ENCODE measurements at places on chromosomes 5 and 9.

DNA sequence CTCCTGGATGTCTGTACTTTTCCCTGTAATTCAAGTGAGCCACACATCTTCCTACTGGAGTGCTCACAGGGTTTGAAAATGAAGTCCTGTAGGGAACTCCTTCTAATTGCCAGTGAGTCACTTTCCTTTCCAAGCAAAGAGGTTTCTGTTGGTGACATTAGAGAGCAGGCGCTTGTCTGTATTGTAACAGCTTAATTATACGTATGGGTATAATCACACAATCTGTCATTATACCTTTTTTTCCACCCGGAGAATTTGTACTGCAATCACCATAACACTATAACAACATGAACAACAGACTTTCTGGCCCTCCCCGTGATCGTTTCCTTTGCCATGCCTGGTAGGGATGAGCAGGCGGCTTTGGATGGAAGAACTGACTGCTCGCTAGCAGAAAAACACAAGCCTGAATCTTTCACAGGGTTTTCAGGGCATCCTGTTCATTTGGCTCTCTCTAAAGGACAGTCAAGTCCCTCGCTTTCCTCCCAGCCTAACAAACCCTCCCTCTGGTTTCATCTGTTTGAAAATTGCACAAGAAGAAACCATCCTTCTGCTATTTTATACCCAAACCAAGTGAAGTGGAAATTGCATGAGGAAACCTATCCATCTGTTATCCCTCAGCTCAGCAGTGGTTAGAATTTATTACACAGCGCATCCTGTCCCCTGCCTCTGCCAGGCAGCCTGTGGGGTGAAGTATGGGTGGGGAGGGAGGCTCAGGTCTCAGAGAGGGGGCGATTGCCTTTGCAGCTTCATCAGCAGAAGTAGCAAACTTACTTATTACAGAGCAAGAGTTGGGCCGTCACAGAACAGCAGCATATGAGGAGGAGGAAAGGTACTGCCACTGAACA lies 307.0 kb upstream of the TLE4 start:
- DNase-seq, result no peak

DNA sequence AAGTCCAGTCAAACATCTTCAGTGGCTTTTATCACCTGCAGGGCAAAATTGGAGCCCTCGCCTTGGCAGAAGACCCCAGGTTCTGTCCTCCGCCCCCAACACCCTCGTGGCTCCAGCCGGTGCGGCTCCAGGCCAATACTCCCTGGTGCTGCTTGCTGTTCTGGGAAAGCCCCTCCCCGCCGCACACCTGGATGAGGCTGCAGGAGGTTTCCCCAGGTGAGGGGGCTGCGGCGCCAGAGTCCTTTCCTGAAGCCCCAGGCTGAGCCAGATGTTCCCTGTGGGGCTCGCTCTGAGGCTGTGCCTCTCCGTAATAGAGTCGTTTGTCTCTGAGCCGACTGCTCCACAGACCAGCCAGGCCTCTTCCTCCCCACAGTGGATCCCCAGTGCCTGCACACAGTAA lies 375.4 kb upstream of the IRX1 start:
- no peak for DNase-seq

GRCh38 chr5:91207248-91207647 lies 175.9 kb downstream of the ARRDC3 start:
- no peak for DNase-seq

DNA sequence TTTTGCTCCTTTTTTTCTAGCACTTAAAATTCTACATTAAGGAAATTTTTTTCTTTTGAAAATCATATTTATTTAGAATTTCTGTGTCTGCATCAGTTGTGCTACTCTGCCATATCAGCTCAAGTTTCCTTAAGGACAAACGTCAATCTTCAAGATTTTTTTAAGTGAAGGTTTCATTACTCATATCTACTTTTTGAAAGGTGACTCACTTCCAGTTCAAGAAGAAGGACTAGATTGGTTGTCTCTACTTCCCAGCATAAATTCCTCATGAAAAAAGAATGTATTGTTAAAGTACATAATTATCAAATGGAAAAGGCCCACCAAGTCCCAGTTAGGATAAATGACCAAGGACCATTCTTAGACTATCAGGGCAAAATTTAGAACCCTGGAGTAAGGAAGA lies 626.5 kb downstream of the DMRTA1 start:
- no peak for DNase-seq

DNA sequence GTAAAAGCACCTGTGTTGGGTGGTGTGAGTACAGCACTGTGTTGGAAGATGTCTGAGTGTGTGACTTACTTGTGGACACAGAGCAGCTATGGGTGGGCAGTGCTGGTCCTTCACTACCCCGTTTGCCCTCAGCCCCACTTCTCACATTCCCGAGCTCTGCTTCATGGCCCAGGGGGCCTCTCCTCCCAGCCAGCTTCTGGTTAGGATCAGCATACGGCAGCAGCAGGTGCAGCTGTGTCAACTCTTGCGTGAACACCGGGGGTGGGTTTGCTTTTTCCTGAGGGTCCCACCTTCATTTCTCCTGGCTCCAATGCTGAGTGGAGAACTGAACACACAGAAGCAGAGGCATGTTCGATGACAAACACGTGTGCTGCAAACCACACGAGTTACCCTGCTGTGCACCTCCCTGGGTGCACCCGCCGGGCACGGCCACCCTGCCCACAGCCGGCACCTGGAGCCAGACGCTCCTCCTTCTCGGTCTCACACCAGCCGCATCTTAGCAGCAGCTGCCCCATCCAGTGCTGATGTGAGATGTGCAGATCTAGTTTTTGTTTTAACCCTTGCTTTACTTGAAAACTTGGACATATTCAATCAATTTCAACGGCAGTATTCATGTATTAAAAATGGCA lies 14.9 kb upstream of the SLC6A3 start:
- DNase-seq, result peak; percentile 20

- DNase-seq, result no peak
Observed at GRCh38 chr5:32326216-32326772, 13.6 kb upstream of the MTMR12 start.
